ENCODE measurements at places on chromosomes 13 and 19.

GRCh38 chr13:78625384-78625783, 22.0 kb upstream of the POU4F1 start:
- H3K27ac ChIP-seq, result no peak overlapping the region
- no peaks in the 10 kb centered on the region for H3K27me3 ChIP-seq
- no peaks in the 10 kb centered on the region for H3K4me1 ChIP-seq
- peaks cover 4% of the 10 kb centered on the region for H3K36me3 ChIP-seq

- peak overlapping the region; percentile 60 for H3K27ac ChIP-seq
- H3K36me3 ChIP-seq, result no peaks in the 10 kb centered on the region
- H3K4me3 ChIP-seq, result no peak overlapping the region
- H3K4me1 ChIP-seq, result peaks cover 27% of the 10 kb centered on the region
- H3K27me3 ChIP-seq, result no peaks in the 10 kb centered on the region
- no peak for DNase-seq
Observed at GRCh38 chr13:24071423-24072075, 89.0 kb upstream of the SPATA13 start.

GRCh38 chr13:43014162-43014561, 9.2 kb upstream of the DNAJC15 start:
- no peak overlapping the region for H3K27ac ChIP-seq
- no peaks in the 10 kb centered on the region for H3K27me3 ChIP-seq
- H3K4me3 ChIP-seq, result no peak overlapping the region
- no peaks in the 10 kb centered on the region for H3K4me1 ChIP-seq

- peak overlapping the region; percentile 72 for H3K4me3 ChIP-seq
- H3K36me3 ChIP-seq, result peaks cover 20% of the 10 kb centered on the region
- H3K27ac ChIP-seq, result no peak overlapping the region
- peaks cover 16% of the 10 kb centered on the region for H3K4me1 ChIP-seq
- DNase-seq, result no peak
Observed at GRCh38 chr19:57850553-57851017, 926 bp downstream of the ZNF587 start.

DNA sequence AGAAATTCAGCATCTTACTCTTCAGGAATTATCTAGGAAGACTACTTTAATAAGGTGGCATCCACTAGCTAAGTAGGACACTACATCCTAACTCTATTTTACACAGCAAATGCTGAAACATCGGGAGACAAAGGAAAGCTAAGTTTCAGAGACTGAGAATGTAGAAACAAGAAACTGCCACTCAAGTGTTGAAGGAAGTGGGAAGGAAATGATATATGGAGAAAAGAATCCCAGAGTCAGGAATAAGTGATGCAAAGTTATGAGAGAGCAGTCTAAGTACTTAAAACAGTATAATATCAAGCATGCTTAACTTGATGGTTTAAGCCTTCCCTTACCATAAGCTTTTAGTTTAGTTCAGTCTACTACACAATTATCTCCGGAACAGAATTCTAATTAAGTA, 52.4 kb downstream of the RBM26 start:
- no peaks in the 10 kb centered on the region for H3K27me3 ChIP-seq
- no peak for DNase-seq
- H3K4me3 ChIP-seq, result no peak overlapping the region
- H3K36me3 ChIP-seq, result peaks cover 57% of the 10 kb centered on the region

DNA sequence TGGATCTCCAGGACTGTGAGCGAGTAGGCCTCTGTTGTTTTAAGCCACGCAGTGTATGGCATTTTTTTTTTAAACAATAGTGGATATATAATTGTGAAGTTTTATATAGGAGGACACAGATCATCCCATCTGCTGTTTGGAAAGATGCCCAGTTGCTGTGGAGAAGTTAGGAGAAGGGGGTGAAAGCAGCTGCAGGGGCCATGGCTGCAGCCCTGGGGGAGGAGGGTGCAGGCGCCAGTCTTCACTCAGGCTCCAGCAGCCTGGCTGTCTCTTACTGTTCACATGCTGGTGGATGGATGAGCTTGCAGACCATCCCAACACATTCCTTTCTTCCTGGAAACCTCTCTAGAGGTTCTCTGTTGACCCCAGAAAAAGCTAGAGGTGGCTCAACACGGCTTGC, 242.3 kb downstream of the TEX29 start:
- DNase-seq, result no peak
- H3K4me1 ChIP-seq, result no peaks in the 10 kb centered on the region
- no peak overlapping the region for H3K4me3 ChIP-seq
- H3K27me3 ChIP-seq, result peaks cover 11% of the 10 kb centered on the region

- H3K4me1 ChIP-seq, result no peaks in the 10 kb centered on the region
- H3K36me3 ChIP-seq, result no peaks in the 10 kb centered on the region
- H3K27me3 ChIP-seq, result peaks cover 3% of the 10 kb centered on the region
- no peak for DNase-seq
- no peak overlapping the region for H3K27ac ChIP-seq
Observed at GRCh38 chr19:5743630-5744029, 23.2 kb downstream of the CATSPERD start.

- no peaks in the 10 kb centered on the region for H3K36me3 ChIP-seq
- H3K27me3 ChIP-seq, result no peaks in the 10 kb centered on the region
- no peak overlapping the region for H3K27ac ChIP-seq
- no peaks in the 10 kb centered on the region for H3K4me1 ChIP-seq
- no peak overlapping the region for H3K4me3 ChIP-seq
Observed at GRCh38 chr13:64675255-64675892, 2554.8 kb downstream of the PCDH9 start.

- DNase-seq, result no peak
- H3K4me1 ChIP-seq, result no peaks in the 10 kb centered on the region
- no peaks in the 10 kb centered on the region for H3K27me3 ChIP-seq
- H3K27ac ChIP-seq, result no peak overlapping the region
- H3K36me3 ChIP-seq, result no peaks in the 10 kb centered on the region
- H3K4me3 ChIP-seq, result no peak overlapping the region
Observed at GRCh38 chr13:50780201-50781015, 63.1 kb downstream of the DLEU7 start.

- H3K4me3 ChIP-seq, result no peak overlapping the region
- peaks cover 79% of the 10 kb centered on the region for H3K27me3 ChIP-seq
- peaks cover 31% of the 10 kb centered on the region for H3K4me1 ChIP-seq
- peak; percentile 70 for DNase-seq
- H3K27ac ChIP-seq, result no peak overlapping the region
- H3K36me3 ChIP-seq, result no peaks in the 10 kb centered on the region
Observed at GRCh38 chr19:410243-410781, 1.4 kb upstream of the C2CD4C start.

DNA sequence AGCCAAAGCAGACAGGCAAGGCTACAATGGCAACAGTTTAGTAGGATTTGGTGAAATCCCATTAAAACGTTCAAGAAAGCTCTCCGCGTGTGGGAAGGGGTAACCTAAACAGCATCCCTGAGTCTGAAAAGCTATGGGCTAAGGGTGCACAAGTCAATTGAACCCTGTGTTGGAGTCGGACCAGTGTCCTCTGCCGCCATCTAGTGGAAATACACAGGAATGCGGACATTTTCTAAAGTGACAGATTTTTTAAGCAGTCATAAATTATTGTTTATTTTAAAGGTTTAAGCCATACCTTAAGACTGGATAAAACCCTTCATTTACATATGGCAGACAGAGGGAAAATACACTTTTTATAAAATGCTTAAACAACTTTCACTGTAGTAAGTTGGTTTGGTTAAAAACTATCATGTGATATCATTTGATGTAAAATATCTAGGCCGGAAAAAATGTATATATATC, 26.5 kb upstream of the LSM14A start:
- H3K4me1 ChIP-seq, result no peaks in the 10 kb centered on the region
- no peak for DNase-seq
- H3K27me3 ChIP-seq, result no peaks in the 10 kb centered on the region
- H3K4me3 ChIP-seq, result no peak overlapping the region
- no peak overlapping the region for H3K27ac ChIP-seq

GRCh38 chr13:51034906-51035305, 76.2 kb downstream of the C13orf42 start:
- no peak overlapping the region for H3K27ac ChIP-seq
- no peak for DNase-seq
- no peaks in the 10 kb centered on the region for H3K27me3 ChIP-seq
- H3K4me1 ChIP-seq, result no peaks in the 10 kb centered on the region

GRCh38 chr13:32731576-32731975, 145.3 kb downstream of the PDS5B start:
- DNase-seq, result no peak
- H3K27me3 ChIP-seq, result no peaks in the 10 kb centered on the region
- H3K27ac ChIP-seq, result peak overlapping the region; percentile 59
- H3K4me3 ChIP-seq, result no peak overlapping the region

- H3K36me3 ChIP-seq, result no peaks in the 10 kb centered on the region
- H3K27ac ChIP-seq, result no peak overlapping the region
- no peaks in the 10 kb centered on the region for H3K27me3 ChIP-seq
- no peak for DNase-seq
- no peaks in the 10 kb centered on the region for H3K4me1 ChIP-seq
- no peak overlapping the region for H3K4me3 ChIP-seq
Observed at GRCh38 chr13:45541806-45542205, 73.7 kb downstream of the ERICH6B start.

GRCh38 chr13:49539313-49539712, 43.6 kb downstream of the PHF11 start:
- H3K4me1 ChIP-seq, result no peaks in the 10 kb centered on the region
- no peak overlapping the region for H3K27ac ChIP-seq
- H3K27me3 ChIP-seq, result no peaks in the 10 kb centered on the region
- no peak overlapping the region for H3K4me3 ChIP-seq
- H3K36me3 ChIP-seq, result peaks cover 39% of the 10 kb centered on the region

Measured in suprapubic skin (tissue), 4 donors.